ENCODE measurements at places on chromosomes 12 and 14. TPM values are rescaled to one million over a fixed set of nuclear protein-coding genes. Genes with fewer than 3 reads are reported as not detected.
A peak's percentile ranks its signal among the peaks of the same experiment; 100 is the strongest.

DNA sequence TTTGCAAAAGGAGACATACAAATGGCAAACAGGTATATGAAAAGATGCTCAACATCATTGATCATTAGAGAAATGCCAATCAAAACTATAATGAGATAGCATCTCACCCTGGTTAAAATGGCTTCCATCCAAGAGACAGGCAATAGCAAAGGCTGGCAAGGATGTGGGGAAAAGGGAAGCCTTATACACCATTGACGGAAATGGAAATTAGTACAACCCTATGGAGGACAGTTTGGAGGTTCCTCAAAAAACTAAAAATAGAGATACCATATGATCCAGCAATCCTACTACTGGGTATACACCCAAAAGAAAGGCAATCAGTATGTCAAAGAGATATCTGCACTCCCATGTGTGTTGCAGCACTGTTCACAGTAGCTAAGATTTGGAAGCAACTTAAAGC is 17.3 kb upstream of the CKAP4 start:
- no peak for DNase-seq

Gene C1R
- 82.9 TPM for total RNA-seq

Gene BEGAIN
- 1.0 TPM for total RNA-seq

GRCh38 chr14:66483322-66483721 is 2.8 kb upstream of the CCDC196 start:
- peak; percentile 58 for DNase-seq

DNA sequence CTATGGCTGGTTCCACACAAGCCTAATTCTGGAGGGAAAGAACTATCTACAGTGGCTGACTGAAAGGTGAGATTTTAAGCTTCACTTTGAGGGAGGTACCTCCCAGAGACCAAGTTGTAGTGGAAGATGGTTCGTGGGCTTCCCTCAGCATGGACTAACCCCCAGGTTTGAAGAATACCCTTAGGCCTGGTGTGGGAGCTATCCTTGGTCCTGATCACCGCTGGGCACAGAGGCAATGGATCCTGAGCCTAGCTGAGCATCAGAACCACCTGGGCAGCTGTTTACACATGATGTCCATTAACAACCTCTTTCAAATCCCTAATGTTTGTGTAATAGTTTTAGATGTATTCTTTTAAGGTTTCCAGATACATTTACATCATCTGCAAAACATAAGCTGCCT is 10.3 kb downstream of the DAO start:
- DNase-seq = no peak

GRCh38 chr12:119666226-119666795 is 1.6 kb upstream of the PRKAB1 start:
- DNase-seq = no peak

GRCh38 chr14:63241096-63241495 is 36.9 kb downstream of the RHOJ start:
- DNase-seq = no peak

- no peak for DNase-seq
These were observed 175.2 kb upstream of the BCL2L14 start for GRCh38 chr12:11895421-11896078.

GRCh38 chr12:25372969-25373817 is 122.5 kb upstream of the KRAS start:
- no peak for DNase-seq

- no peak for DNase-seq
These were observed 210.6 kb downstream of the DACT1 start for GRCh38 chr14:58848365-58848764.

- peak; percentile 96 for DNase-seq
These were observed 19.4 kb downstream of the PPP1R36 start for GRCh38 chr14:64569138-64569631.

- DNase-seq = no peak
These were observed 61.8 kb downstream of the DERA start for GRCh38 chr12:15972894-15973293.

DNA sequence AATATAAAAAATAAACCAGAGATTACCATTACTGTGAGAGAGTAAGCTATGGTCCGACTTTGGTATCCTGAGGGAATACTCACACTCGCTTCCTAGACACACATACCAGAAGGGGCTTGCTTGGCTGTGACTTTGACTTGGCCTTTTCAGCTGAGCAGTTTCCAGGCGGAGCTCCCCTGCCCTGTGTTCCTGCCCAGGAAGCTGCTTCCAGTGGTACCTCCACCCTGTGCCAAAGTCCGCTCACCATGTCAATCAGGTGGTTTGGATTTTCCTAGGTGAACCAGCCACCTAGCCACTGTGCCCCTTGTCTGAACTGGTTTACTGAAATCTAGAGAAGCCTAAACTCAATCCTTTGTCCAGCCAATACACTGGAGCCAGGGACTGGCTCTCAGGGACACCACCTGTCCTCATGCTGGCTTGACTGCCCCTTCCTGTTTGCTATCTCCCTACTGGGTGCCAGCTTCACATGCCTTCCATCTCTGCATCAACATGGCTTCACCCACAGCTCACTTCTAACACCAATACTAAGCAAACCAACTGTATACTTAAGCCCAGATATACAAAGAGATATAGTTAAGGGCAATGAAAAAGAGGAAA is 28.6 kb downstream of the MAX start:
- DNase-seq = no peak

- DNase-seq = peak; percentile 51
These were observed 8.9 kb downstream of the IKZF4 start for GRCh38 chr12:56029666-56030293.

Gene A2ML1
- total RNA-seq = 0.35 TPM

GRCh38 chr14:76833011-76833410 is 6.8 kb downstream of the LRRC74A start:
- no peak for DNase-seq

GRCh38 chr12:19890024-19890423 is 450.7 kb downstream of the AEBP2 start:
- DNase-seq = no peak

GRCh38 chr12:57215668-57216013 is 953 bp upstream of the NXPH4 start:
- DNase-seq = no peak

Gene C14orf180
- not detected for total RNA-seq

Gene HOXC11
- total RNA-seq = 0.69 TPM

- no peak for DNase-seq
These were observed 927.5 kb downstream of the SLC6A15 start for GRCh38 chr12:83985084-83985483.

- no peak for DNase-seq
These were observed 248.9 kb downstream of the SLC16A7 start for GRCh38 chr12:59844750-59845149.

Gene RNASE2
- not detected for total RNA-seq

GRCh38 chr12:110737532-110737931 is 5.2 kb downstream of the PPP1CC start:
- no peak for DNase-seq

Gene SELPLG
- total RNA-seq = 2.3 TPM

Gene CLEC7A
- not detected for total RNA-seq

DNA sequence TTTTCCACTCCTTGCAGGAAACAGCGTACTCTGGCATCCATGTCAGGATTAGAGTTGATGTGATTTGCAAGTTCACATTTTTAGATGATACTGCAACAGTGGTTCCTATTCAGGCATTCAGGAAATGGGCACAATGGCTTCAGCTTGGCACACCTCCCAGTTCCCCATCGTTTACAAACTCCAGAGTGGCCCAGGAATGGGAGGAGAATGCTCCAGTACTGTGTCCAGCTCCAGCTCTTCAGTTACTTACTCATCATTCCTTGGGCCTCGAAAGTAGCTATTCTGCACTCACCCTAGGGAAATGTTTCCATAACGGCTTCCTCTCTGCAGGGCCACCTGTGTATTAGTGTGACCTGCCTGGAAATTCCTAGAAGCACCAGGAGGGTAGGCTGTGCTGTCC is 239.7 kb upstream of the RGS6 start:
- DNase-seq = peak; percentile 7

GRCh38 chr12:131147894-131148293 is 194.2 kb downstream of the ADGRD1 start:
- no peak for DNase-seq
